Progenitor cell of endocrine pancreas (in vitro differentiated cells): ENCODE measurements at places on chromosomes 6 and 20.

DNA sequence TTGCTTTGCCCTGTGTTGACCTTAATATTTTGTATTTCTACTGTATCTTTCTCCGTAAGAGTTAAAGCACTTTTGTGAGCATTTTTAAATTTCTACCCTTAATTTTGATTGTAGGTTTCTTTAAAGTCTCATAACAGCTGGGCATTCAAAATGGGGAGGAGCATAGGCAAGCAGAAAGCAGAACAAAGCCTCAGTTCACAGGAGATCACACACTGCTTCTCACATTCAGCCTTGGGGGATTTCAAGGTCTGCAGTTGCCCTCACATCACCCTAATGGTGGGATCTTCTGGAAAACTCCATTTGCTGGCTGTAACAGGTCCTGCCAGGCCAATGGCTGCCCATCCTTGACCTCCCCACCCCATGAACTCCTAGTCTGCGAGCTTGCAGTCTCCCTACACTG is 292.9 kb downstream of the PHACTR1 start:
- DNase-seq = no peak

- no peak for DNase-seq
Observed at GRCh38 chr6:69584913-69585729, 211.7 kb downstream of the LMBRD1 start.

GRCh38 chr6:294656-295565 is 2.6 kb downstream of the DUSP22 start:
- no peak for DNase-seq

- no peak for DNase-seq
Observed at GRCh38 chr20:4134861-4135379, 119.6 kb upstream of the RNF24 start.

DNA sequence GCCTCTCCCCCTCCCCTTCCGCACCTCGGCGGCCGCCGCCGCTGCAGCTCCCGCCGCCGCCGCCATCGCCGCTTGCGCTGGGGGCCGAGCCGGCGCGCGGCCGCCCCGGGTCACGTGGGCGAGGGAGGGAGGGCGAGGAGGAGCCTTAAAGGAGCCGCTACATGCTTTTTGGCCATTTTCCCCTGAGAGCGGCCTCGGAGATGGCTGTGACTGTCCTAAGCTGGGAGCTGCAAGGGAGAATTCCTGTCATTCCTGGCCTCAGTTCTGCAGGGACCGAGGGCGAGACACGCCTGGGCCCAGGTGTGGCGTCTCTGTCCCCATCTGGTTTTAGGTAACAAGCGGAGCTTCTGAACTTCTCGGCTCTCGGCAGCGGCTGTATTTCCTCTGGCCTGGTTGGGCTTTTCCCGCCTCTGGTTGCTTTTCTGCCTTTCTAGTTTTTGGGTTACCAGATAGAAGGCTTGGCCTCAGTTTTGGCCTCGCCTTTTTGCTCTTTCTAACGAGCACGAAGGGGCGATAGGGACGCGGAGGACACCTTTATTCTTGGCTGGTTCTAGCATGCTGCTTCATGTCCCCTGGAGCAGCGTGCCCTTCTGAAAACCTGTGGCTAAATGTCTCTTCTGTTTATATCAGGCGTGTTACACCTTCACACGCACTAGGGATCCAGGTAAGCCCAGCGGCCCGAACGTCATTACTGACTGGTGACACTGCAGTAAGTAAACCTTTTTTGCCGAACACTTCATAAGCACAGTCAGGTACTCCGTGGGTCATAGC is at the start of gene EHMT2:
Gene EHMT2 (minus strand): TSS at position 87 of the 771 bp plus-strand sequence. CDS start 21 bp downstream, at position 66.
- peak; percentile 67 for DNase-seq

GRCh38 chr20:23391707-23392310 is 29.5 kb downstream of the NAPB start:
- no peak for DNase-seq

- DNase-seq = no peak
Observed at GRCh38 chr6:11042750-11043377, 1.2 kb downstream of the ELOVL2 start.

DNA sequence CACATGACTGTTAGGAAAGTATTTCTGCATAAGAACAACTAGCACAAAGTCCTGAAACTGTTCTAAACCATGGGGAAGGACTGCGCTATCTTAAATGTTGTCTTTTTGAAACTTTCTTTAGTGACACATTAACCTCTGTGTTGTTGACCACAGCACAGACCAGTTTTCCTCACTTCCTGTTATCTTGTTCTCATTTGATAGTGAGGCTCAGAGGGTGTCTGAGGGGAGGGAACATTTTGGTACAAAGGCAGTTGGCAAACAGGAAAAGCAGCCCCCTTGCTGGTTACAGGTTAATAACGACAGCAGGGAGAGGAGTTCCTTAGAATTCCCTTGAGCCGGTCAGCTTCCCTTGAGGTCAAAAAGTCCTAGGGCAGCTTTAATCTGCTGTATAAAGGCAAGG is 143.5 kb upstream of the BMP2 start:
- no peak for DNase-seq

- no peak for DNase-seq
Observed at GRCh38 chr6:150420926-150421325, 52.1 kb downstream of the IYD start.

DNA sequence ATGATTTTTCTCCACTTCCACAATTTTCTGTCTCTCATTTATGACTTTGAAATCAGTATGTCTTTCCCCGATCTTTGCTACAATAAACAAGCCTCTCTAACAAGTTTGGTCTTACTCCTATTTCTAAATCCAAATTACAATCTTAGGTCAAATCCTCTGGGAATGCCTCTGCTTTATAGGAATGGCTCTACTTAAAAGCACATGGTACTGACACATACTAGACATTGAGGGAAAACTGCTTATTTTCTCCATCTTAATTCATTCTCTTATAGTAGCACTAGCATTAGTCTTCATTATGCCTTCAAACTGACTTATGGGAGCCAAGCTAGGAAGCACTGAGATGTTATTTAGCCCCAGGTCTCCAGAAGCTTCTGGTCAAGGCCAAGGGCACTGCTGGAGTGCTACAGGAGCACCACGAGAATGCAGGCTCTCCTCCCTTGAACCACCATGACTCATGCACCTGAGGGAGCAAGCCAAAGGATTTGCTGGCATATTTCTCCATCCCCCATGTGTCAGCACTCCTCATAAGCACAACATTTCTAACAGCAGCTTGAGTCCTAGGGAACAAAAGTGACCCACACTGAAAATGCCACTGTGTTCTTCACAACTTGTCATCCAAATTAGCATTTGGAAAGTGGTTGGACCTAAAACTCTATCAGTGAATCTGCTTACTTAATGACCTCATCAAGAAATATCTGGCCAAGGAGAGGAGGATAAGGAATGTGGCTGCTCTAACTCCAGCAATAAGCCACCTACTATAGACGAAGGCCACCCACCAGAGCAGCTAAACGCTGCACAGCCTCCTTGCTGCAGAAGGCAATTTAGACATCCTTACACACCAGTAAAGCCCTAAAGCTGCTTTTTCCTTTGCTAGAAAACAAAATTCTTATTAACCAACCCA is 156.8 kb upstream of the KCNQ5 start:
- no peak for DNase-seq

GRCh38 chr20:45592574-45593189 is 13.6 kb upstream of the WFDC8 start:
- DNase-seq = no peak

- no peak for DNase-seq
Observed at GRCh38 chr6:16322666-16323312, 84.4 kb downstream of the GMPR start.

GRCh38 chr6:43736844-43737243 is 33.2 kb upstream of the VEGFA start:
- no peak for DNase-seq

DNA sequence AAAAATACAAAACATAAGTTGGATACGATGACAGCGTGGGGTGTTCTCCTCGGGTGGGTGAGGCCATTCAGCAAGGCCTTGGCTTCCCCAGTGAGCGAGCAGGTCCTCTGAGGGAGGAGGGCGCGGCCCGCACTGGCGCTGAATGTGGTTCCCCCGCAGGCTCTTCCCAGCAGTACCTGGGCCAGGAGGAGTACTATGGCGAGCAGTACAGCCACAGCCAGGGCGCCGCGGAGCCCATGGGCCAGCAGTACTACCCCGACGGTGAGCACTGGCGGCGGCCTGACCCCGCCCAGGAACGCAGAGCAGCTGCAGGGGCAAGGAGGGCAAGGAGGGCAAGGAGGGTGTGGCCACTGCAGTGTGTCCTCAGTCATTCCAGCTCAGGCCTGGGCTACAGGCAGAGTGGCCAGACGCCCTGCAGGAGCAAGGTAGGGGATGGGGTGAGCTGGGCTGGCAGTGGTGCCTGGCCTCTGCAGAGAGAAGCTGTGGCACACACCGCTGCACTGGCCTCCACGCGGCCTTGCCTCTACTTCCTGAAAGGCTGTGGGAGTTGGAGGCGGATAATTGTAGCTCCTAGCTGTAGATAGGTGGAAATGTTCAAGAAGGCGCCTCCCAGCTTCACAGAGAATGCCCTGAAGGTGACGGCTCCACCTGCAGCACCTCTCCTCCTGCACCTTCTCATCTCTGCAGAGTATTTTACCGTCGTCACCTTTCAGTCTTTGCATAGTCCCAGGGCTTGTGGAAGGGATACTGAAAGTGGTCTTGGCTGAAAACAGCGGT is 18.7 kb upstream of the MTG2 start:
- no peak for DNase-seq

GRCh38 chr6:56521976-56522375 is 120.7 kb downstream of the DST start:
- no peak for DNase-seq

GRCh38 chr6:51283723-51284355 is 465.2 kb downstream of the TFAP2B start:
- no peak for DNase-seq

DNA sequence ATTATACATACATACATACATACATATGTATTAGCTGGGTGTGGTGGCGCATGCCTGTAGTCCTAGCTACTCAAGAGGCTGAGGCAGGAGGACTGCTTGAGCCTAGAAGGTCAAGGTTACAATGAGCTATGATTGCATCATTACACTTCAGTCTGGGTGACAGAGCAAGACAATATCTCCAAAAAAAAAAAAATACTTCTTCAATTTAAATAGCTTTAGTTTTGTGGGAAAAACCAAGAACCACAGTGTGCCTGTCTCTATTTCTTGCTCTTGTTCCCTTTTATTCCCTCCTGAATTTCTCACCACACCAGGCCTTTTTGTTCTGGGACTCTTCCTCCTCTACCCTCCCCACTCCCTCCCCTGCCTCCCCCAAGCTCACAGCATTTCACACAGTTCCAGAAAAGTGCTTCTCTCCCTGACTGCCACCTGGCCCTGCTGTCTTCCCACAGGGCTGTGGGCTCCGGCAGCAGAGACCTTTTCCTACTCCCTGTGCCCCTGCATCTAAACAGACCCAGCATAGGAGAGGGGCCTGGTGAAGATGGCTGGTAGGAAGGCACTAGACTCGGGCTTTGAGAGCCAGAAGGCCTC is 1.3 kb downstream of the C20orf203 start:
- no peak for DNase-seq

GRCh38 chr6:136303516-136303915 is 13.9 kb upstream of the BCLAF1 start:
- DNase-seq = no peak

DNA sequence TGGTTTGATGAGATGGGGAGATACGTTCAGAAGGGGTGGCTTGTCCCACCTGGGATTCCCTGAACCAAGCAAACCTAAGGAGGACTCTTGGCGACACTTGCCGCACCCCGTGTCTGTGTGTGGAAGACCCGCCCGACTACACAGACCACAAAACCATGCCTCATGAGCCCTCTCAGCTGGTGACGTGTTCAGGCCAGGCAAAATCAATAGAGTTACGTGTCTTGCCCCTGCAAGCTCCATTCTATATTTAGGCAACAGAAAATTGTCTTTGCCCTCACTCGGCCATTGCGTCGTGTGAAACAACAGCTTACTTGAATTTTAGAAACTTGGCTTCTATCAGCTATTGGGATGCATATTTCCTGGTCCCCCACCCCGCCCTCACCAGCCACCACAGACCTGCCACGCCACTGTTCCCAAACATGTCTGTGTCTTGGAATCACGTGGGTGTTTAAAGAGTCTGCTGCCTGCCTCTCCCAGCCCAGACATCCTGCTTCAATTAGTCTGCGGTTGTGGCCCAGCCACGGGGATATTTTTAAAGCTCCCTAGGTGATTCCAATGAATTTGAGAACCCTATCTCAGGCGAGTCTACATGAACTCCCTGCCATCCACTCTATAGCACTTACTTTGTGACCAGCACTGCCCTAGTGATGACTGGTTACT is 279.2 kb upstream of the EXOC2 start:
- no peak for DNase-seq

DNA sequence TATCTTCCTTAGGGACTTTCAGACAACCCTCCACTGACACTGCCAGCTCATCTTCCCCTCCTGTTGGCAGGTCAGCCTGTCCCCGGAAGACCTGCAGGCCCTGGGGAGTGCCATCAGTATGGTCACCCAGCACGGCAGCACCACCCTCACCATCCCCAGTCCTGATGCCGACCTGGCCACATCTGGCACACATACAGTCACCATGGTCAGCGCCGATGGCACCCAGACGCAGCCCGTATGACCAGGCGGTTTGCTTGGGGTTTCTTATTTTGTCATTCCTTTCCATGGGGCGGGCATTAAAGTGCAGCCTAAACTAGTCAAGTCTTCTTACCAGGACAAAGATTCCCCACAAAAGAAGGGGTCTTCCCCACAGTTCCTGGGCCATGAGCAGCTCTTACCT is 3.9 kb upstream of the DEF6 start:
- DNase-seq = no peak

GRCh38 chr6:157997893-157998608 is 16.4 kb downstream of the SYNJ2 start:
- DNase-seq = no peak

DNA sequence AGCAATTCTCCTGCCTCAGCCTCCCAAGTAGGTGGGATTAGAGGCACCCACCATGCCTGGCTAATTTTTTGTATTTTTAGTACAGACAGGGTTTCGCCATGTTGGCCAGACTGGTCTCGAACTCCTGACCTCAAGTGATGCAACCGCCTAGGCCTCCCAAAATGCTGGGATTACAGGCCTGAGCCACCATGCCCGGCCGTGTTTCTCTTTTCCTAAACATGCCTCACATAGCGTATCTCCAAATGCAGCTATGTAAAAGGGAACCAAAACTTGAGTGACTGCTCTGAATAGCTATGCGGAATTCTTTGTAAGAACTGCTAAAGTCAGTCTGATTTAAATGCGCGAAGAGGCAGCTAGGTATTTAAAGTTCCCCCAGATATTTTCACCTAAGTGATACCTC is 20.5 kb downstream of the BPIFA2 start:
- DNase-seq = no peak

- no peak for DNase-seq
Observed at GRCh38 chr6:32173051-32173727, 2.7 kb downstream of the AGPAT1 start.

- DNase-seq = no peak
Observed at GRCh38 chr20:44280387-44280786, 30.6 kb downstream of the FITM2 start.

GRCh38 chr6:111469543-111469942 is 13.5 kb downstream of the REV3L start:
- DNase-seq = no peak

- no peak for DNase-seq
Observed at GRCh38 chr6:134014588-134015137, 37.8 kb downstream of the SLC2A12 start.
